ENCODE measurements at places on chromosomes 16 and 17.
A peak's percentile ranks its signal among the peaks of the same experiment; 100 is the strongest.

GRCh38 chr17:50129728-50130558 is at the start of gene SAMD14:
TSS of gene SAMD14 (minus strand) at chr17:50130160. CDS start at chr17:50124959, 5,201 bp downstream.
- DNase-seq: no peak

GRCh38 chr17:45950888-45951287 is 48.2 kb upstream of the STH start:
- DNase-seq: no peak

DNA sequence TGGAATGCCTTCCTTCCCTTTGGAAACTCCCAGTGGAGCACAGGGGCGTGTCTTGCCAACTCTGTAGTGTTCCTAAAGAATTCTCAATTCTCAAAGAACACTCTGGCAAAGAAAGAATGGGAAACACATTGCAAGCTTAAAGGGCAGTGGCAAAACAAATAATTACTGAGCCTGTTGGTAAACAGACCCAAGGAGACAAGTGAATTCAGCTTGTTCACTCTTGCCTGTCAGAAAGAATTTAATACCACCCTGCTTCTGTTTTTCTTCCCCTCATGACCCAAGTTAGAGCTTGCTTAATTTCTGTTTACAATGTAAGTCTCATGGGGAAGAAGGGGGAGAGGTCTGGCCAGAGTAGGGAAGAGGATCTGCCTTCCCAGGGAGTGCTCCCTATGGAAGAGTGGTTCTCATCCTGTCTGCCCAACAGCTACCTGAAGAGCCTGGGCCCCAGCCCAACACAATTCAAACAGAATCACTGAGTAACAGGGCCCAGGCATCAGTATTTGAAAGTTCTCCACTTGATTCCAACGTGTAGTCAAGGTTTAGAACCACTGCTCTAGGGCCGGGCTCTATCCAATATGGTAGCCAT is 386.0 kb downstream of the SLC39A11 start:
- no peak for DNase-seq

- no peak for DNase-seq
These were observed 298.8 kb downstream of the FOXL1 start for GRCh38 chr16:86877108-86877507.

DNA sequence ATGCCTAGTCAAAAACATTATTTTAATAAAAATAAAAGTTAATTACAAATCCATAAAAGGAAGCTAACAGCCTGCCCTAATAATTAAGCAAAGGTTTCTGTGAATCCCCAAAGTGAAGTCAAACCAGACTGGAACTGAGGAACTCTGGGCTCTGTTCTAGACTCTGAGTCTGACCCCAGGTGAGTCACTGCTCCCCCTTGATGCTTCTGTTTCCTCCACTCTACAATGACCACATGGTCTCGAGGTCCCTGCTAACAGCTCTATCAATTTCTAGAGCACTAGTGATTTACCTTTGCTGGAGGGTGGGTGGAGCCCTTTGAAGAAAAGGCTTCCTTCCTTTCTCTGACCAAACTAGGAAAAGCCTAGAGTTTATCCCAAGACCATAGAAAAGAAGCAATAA is 32.4 kb downstream of the XPO6 start:
- DNase-seq: no peak

- no peak for DNase-seq
These were observed 45.8 kb downstream of the LCMT1 start for GRCh38 chr16:25157271-25157875.

- no peak for DNase-seq
These were observed 17.4 kb upstream of the RAB11FIP4 start for GRCh38 chr17:31374094-31374447.

- DNase-seq: no peak
These were observed 58.6 kb downstream of the EMP2 start for GRCh38 chr16:10521681-10522274.

DNA sequence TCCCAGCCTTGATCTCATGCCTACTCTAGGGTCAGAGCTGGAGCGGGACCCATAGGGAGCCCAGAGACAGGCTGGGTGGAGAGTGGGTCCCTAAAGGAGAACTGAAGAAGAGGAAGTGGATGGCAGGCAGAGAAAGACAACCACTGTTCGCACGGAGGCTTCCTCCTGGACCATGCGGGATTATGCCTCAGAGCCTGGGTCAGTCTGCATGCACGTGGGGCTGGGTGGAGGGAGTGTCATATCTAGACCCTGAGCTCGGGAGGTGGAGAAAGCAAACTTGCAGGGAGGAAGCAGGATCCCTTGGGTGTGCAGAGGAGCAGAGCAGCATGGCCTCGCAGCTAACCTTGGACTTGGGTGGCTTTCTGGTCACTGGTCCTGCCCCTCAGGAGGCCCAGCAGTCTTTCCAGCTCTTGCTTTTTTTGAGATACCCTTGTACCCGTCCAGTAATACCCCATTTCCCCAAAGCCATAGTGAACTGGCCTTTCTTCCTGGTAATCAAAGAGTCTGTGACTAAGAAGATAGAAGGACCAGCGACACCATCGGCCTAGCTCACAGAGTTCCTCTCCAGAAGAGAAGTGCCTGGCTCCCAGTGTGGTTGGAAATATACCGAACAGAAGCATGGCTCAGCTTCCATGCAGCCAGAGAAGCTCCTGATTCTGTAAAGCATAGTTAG is 344.2 kb downstream of the CPPED1 start:
- DNase-seq: no peak

DNA sequence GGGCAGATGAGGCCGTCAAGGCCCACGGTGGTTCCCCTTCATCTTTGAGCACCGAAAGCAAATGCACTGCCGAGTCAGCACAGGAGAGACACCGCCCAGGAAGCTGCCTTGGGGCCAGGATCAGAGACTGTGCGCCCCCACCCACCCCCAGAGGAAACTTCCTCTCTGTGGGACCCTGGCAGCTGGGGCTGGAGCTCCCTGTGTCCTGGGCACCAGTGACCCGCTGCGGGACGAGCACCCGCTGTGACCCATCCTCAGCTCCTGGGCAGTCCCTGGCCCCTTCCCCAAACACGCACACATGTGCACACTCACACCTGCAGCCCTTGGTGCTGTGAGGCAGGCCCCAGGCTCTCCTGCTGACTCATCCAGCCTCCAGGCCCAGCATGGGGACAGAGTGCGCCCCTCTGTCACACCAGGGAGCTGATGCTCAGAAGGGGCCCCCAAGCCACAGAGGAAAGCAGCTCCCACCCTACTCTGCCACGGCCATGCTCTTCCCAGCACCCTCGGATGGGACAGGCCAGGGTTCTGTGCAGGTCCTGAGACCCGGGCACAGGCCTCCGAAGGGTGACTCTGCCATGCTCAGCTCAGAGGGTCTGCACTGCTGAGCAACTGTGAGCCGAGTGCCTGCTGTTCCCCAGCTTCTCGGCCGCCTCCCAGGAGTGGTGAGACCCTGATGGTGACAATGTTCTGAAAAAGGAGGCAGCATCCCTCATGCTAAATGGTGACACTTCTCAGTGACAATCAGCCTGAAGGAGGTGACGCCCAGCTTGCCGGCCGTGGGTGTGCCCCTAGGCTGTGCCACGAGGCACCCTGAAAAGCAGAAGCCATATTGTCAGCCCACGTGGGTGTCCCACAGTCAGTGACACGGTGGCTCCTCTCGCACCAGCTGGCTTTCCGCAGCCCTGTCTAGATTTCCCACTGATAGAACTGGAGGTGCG is 3.6 kb downstream of the PIEZO1 start:
- no peak for DNase-seq

GRCh38 chr17:27462714-27463113 is 6.5 kb downstream of the KSR1 start:
- no peak for DNase-seq

- no peak for DNase-seq
These were observed 12.8 kb upstream of the RANGRF start for GRCh38 chr17:8275421-8276290.

DNA sequence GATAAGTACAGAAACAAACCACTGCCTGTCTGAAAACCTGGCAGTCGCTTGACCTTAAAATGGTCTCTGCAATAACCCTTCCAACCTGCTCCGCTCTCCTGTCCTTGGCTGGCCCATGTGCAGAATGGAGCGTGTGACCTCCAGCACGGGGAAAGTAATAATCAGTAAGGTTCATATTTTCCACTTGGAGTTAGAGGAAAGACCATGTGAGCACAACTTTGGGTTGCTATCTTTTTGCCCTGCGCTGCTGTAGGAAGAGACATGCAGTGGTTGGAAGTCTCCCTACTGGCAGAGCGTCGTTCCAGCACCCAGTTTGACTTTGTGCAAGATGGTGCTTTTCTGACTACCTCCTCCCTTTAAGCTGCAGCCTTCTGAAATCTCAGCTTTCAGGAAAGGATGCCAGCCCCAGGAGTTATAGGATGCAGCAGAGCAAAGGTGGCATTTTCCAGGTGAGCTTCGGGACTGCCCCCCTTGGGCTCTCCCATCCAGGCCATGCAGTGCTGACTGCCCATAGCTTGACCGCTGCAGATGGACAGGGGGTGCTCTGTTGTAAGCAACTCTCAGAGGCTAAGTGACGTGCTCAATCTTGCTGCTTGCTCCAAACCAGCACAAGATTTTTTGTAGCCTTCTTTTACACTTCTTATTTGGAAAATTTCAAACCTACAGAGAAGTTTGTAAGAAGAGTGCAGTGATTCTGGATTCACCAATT is 110.7 kb upstream of the NOL11 start:
- no peak for DNase-seq

GRCh38 chr16:21989133-21989532 is 11.8 kb downstream of the PDZD9 start:
- DNase-seq: peak; percentile 42

- DNase-seq: no peak
These were observed 57.0 kb downstream of the ABR start for GRCh38 chr17:1122533-1123392.

DNA sequence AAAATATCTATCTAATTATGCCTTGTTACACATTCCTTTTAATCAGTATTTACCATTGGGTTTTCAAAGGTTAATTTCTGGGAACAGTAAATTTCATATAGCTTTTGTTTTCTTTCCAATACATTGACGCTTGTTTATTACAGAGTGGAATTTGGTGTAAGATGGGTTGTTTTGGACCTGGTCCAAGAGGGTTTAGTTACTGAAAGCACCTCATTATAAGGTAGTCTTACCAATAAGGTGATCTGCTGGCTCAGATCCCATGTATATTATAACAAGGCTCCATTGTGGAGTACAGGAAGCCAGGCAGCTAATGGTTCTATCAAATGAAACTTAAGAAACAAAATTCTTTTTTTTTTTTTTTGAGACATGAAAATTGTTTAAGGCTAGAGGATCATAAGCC is 87.3 kb upstream of the NACA2 start:
- no peak for DNase-seq

DNA sequence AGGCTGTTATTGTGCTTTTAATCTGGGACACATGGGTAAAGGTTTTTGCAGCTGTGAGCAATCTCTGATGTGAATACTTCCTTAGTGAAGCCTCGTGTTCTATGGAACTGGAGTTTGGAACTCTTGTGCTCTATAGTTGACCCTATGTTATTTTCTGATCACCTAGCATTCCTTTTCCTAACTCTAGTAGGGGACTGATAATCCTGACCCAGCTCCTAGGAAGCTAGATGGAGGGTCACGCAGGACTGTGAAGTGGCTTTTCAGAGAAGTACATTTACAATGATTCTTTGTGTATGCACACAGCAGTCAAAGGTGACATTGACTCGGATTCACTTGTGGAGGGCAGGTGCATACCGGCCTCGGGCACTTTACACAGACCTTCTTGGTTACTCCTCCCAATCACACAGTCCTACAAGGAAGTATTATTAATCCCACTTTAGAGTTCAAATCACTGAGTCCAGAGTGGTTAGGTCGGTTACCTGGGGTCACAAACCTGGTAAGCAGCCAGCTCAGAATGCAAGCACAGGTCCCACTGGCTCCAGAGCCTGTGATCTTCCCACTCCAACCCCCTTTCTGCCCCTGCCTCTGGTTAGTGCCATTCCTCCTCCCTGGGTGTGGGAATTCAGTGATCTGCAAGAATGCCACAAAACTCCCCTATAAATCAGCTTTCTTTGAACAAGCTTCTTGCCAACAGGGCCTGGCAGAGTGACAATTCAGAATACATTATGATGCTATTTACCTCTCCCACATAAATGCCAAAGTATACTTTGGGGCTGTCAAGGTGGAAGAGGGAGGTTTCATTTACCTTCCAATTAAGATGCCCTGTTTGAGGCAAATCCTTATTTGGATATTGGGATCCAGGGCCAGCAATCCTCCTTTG is 7.1 kb downstream of the CHD9NB start:
- DNase-seq: no peak

DNA sequence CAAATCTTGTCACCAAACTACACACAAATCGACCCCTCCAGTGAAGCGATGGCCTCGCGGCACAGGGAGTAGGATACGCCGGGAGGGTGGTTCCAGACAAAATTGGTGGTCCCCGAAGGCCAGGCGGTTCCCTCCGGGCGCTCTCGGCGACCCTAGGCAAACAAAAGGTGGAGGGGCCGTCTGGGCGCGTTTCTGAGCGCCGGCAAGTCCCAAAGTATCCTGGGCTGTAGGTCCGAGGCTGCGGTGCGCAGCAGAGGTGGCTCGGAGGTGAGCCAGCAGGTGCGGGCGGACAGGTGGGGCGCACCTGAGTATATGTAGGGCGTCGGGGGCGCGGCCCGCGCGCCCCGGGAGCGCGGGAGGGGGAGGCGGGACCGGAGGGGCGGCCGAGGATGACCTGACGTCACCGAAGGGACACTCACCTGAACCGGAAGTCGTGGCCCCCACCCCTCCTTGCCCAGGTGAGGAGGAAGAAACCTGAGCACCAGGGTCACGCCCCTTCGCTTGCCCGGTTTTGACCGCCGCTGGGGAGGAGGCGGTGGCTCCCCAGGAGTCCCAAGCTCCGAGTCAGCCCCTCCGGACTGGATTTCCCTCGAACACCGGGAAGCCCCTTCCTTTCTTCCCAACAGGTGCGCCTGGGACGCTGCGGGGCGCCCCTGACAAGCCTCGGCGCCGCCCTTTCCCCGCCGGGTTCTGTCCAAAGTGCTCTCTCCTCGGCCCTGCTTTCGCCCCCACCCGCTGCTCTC is at the start of gene CLDN7:
Gene CLDN7, minus strand, starts transcription at position 287 of the 743 bp plus-strand sequence. CDS start 435 bp downstream, outside the sequence.
- DNase-seq: no peak

- no peak for DNase-seq
These were observed 78.9 kb downstream of the MPRIP start for GRCh38 chr17:17121162-17121561.

- no peak for DNase-seq
These were observed 47.9 kb downstream of the SNX20 start for GRCh38 chr16:50632927-50633800.

DNA sequence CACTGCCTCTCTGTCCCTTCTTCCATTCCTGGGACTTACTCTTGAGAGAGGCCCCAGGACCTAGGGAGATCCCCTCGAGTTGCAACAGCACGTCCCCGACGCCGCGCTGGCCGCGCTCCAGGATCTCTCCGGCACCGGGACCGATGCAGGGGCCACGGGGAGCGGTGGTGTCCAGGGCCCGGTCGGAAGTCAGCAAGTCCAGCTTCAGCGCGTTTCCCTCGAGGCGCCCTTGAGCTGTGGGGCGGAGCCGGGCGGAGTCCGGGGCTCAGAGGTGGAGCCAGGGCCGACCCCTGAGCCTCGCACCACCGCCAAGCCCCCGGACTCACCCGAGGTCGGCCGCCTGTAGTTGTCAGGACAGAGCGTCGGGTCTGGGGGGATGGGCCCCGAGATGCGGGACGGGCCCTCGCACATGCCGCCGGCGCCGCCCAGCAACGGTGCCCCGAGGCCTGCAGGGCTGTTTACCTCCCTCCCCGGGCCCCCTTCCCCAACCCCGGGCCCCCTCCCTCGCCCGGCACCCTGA is 458 bp downstream of the ENKD1 start:
- DNase-seq: no peak
